ENCODE measurements at places on chromosomes 6 and 20.

DNA sequence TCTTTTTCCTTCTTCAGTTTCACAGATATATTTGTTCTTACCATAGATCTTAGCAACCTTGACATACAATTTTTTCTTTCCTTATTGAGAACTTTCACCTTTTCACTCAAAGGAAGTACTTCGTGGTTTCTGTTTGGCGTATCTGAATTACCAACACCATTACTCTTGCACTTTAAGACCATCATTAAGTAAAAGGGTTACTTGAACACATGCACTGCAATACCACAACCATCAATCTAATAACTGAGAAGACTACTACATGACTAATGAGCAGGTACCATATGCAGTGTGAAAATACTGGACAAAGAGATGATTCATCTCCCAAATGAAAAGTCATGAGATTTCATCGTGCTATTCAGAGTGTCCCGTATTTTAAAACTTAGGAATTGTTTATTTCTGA, 21.7 kb upstream of the SENP6 start:
- DNase-seq: no peak

- peak; percentile 21 for DNase-seq
Observed at GRCh38 chr20:46400253-46400652, 6.2 kb downstream of the ELMO2 start.

GRCh38 chr20:48728042-48728825, 99.6 kb downstream of the PREX1 start:
- DNase-seq: peak; percentile 39

DNA sequence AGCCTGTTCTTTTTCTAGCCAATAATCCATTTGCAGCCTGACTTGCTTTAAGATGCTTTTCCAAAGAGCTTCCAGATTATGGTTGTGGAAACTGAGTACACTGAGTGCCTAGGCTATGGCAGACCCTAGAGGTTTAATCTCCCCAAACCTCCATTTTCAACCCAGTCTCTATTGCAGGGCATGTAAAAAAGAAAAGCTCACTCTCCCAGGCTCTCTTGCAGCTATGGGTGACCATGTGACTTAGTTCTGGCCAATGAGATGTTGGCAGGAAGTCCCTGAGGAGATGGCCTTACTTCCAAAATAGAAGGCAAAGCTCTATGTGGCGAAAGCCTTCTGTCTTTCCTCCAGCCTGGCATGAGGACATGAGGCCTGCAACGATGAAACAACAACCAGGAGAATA, 3.8 kb downstream of the PDRG1 start:
- peak; percentile 22 for DNase-seq

DNA sequence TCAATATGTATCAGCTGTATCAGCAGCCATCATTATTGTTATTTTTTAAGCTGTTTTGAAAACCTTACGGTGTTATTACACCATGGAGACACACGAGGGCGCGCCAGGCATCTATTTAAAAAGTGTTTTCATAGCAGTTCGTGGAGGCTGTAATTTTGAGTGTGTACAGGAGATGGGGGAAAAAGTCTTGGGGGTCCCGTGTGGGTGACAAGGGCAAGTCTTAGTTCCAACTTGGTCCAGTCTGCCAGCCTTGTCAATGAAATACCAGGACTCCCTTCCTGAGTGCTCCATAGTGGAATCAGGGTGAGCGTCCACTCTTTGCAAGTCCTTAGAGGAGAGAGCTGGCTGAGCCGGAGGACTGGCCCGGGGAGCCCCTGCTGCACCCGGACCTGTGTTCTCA, 43.3 kb downstream of the SLC2A10 start:
- peak; percentile 89 for DNase-seq

- no peak for DNase-seq
Observed at GRCh38 chr6:132661906-132662305, 2.9 kb upstream of the TAAR1 start.

DNA sequence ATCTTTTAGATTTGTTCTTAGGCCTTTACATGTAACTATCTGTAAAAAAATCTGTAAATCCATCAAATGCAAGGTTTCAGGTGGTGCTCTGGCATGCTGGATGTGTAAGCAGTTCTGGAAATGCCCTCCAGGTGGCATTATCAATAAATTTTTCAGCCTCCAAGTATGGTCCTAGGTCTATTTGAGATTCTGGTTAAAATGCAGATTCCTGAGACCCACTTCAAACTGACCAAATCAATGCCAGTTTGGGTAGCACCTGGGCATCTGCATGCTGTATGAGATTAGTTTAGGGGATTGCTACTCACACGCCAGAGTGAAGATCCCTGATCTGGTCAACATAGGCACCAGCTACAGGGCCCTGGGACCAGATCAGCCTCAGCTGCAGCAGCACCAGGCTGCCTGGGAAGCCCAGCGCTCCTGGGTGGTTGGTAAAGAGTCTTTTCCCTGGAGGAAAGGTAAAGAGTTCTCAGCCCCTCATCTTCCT, 507.3 kb upstream of the CITED2 start:
- peak; percentile 80 for DNase-seq

GRCh38 chr20:7003598-7003997, 236.1 kb downstream of the BMP2 start:
- DNase-seq: no peak

GRCh38 chr6:163516908-163517307, 102.4 kb downstream of the QKI start:
- no peak for DNase-seq

Measured in eye (tissue), 1 donor.